Activated CD4-positive, alpha-beta T cell treated with anti-CD3 and anti-CD28 coated beads, Interleukin-2, amount 50 U/mL, for 16 hours (primary cell): ENCODE measurements at places on chromosomes 12 and 14.
A peak's percentile ranks its signal among the peaks of the same experiment; 100 is the strongest.

GRCh38 chr12:53699678-53700025 lies 23.8 kb upstream of the ATP5MC2 start:
- no peak for DNase-seq

- DNase-seq: no peak
Measured at GRCh38 chr14:95363468-95363954, 43.8 kb upstream of the CLMN start.

- DNase-seq: no peak
Measured at GRCh38 chr12:113591480-113591974, 119.9 kb upstream of the LHX5 start.

DNA sequence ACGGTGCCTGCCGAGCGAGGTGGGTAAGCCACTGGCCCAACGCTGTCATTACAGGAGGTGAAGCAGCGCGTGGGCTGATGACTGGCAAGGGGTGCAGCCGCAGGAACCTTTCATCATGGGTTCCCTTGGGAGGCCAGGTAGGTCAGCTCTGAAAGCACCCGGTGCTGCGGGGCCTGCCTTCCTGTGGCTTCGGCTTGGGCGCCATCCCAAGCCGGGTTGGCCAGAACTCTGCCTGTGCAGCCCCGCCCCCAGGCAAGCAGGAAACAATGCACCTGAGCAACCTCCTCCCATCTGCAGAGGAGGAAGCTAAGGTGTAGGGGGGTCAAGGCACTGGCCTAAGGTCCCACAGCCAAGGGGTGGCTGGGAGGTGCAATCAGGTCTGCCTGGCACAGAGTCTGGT lies 20.0 kb upstream of the HHIPL1 start:
- no peak for DNase-seq

- no peak for DNase-seq
Measured at GRCh38 chr14:78316052-78316451, 145.9 kb downstream of the NRXN3 start.

GRCh38 chr14:71590131-71590530 lies 342.1 kb upstream of the RGS6 start:
- peak; percentile 26 for DNase-seq

DNA sequence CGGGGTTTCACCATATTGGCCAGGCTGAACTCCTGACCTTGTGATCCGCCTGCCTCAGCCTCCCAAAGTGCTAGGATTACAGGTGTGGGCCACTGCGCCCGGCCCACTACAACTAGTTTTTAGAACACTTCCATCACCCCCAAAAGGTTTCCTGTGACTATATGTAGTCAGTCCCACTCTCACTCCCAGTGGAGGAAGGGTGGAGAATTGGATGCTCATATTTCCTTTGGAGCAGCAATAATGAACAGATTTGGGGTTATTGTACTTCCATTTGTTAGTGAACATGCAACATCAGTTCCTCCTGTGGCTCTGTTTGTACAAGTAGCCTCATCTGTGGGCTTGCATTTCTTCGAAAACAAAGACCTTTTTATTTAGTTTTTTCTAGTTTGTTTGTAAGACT lies 35.8 kb downstream of the RAP1B start:
- DNase-seq: no peak

- no peak for DNase-seq
Measured at GRCh38 chr14:44982594-44982993, 20.6 kb downstream of the TOGARAM1 start.

GRCh38 chr14:72730468-72730867 lies 163.4 kb downstream of the DPF3 start:
- DNase-seq: no peak

DNA sequence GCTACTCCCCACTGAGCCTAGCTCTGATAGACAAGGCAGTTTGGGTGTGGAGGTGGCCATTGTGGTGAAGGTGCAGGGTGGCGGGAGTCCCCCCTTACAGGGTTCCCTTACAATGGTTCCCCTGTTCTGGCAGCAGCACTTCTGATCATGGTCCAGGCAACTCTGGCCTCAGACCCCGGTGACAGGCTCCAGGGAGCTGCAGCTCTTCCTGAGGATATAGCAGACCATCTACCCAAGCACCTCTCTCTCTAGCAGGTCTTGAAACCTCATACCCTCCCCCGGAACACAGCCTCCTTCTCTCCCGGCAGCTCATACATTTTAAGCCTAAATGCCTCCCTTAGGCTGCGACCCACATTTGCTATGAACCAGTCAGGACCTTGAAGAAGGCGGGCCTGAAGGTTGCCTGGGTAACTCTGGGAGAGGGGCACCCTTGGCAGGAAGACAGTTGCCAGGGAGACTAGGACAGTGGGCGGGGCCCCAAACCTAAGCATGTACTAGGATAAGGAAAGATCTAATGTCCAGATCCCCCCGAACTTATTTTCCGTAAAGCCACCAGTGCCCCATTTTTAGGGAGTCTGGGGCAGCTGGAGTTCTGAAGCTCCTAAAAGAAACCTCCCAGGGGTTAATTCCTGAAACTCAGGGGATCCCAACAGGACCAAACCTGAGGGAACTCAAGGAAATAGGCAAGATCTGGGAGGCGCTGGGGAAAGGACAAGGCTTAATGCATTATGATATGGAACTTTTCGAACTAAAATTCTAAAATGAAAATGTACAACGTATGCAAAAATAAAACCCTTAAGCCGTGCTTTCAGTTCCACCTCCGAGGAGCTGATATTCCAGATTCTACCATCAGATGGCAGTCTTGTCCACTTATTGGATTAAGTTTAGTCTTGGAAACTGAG lies 4.5 kb upstream of the GDF11 start:
- peak; percentile 90 for DNase-seq

DNA sequence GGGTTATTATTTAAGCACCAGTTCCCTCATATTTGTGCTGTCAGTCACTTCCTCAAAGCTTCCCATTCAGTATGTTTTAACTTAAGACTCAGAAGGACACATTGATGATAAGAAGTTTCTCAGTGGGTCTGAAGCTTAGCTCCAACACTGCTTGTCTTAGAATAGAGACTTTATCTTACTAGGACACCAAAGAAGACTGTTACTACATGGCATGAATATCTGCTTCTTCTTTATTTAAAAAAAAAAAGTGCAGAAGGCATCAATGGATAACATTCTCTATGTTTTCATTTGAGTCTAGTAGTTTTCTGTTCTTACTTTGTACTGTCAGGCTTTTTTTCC lies 404.2 kb downstream of the DAD1 start:
- DNase-seq: no peak

DNA sequence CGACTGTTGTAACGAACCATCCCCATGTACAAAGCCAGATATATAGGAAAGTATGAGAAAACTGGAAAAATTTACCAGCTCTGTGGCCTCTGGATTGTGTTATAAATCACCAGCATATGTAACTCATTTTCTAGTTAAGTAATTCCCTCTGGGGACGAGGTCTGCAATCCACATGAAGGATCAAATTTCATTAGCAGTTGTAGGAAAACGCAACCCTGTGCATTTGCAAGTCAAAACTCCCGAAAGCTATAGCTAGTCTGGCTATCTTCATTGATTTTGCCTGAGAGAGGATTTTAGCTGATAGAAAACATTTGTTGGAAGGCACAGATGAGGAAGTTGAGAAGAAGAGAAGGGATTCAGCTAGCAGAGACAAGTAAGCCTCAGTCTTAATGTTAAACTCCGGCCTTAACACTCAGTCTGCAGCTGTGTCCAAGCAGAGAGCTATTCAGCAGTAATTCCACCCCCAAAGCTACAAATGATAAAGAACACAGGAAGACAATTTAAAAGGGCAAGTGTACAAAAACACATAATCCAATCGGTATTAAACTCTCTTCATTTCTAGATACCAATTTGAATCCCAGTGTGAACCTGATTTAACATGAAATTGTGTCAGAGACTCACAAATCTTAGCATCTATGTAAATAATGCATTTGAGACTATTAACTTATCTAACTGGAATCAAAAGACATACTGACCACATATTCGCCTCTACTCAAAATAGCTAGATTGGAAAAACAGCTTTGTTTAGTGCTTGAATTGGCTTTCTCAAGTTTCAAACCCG lies 54.2 kb upstream of the CERS5 start:
- DNase-seq: peak; percentile 49

- DNase-seq: no peak
Measured at GRCh38 chr12:19539836-19540235, 100.5 kb downstream of the AEBP2 start.

DNA sequence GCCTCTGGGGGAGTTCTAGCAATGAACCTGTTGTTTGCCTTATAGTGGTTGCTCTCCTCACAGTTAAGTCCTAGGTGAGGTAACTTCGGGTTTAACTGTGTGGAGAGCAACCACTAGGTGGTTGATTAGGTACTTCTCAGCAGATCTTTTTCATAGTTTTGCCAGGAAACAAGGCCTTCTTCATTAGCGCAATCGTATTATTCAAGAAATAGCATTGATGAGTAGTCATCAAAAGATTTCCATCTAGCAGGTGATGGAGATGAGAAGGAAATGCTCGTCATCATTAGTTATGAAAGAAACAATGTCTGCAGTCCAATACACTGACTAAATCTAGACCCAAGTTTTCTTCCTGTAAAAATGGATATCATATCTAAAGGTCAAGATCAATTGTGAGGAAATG lies 923.3 kb downstream of the AACS start:
- no peak for DNase-seq

GRCh38 chr12:110668480-110669192 lies 20.3 kb downstream of the HVCN1 start:
- DNase-seq: no peak

GRCh38 chr12:32756476-32757066 lies 874 bp upstream of the YARS2 start:
- no peak for DNase-seq

GRCh38 chr14:98210045-98210672 lies 1061.8 kb downstream of the BCL11B start:
- no peak for DNase-seq

DNA sequence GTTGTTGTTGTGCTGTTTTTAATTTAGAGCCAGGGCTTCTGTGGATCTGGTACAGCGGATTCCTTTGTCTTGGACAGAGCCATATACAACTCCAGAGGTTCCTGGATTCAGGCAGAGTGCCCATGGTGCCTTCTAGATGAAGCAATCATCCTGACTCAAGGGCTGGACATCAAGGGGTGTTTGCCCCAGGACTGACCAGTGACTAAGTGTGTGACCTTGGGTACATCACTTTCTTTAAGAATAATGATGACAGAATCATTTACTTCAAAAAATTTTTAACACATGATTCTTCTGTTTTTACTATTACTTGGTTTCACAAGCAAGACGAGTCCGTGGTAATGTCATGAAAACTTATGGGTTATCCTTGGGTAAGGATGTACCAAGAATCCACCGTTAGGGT lies 397.3 kb downstream of the ZFP36L1 start:
- DNase-seq: no peak

GRCh38 chr12:57498571-57498970 lies 10.7 kb downstream of the MARS1 start:
- no peak for DNase-seq

DNA sequence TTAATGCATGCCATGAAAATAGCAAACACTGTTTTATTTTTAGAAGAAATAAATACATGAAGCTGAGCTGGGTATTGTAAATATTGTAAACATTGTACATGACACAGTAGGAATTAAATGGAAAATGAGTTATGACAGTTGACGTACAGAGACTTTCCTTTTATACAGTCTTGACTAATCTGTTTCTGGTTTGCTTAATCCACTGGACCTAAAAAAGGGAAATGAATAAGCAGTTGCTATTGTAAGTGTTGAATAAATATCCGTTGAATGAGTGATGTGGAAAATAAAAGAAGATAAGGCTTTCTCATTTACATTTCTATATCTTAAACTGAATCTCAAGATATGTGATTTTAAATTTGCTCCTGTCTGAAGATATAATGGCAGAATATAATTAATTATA lies 15.0 kb downstream of the PMCH start:
- DNase-seq: peak; percentile 21

DNA sequence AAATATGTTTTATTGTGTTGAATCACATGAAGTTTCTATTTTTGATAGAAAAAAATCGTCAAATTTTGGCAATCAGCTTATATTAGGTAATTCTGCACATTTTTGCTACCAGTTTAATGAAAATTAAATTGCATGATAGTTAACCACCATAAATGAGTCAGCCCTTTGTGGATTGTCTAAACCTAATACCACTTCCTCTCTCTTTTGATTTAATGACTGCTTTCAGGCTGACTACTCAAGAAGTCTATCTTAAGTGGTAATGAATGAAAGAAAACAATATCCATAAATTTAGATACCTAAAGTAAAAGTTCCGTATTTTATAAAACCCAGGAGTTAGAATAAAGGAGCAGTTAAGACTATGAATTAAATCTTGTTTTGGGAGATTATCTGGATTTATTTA lies 450.5 kb downstream of the TMEM117 start:
- peak; percentile 15 for DNase-seq

DNA sequence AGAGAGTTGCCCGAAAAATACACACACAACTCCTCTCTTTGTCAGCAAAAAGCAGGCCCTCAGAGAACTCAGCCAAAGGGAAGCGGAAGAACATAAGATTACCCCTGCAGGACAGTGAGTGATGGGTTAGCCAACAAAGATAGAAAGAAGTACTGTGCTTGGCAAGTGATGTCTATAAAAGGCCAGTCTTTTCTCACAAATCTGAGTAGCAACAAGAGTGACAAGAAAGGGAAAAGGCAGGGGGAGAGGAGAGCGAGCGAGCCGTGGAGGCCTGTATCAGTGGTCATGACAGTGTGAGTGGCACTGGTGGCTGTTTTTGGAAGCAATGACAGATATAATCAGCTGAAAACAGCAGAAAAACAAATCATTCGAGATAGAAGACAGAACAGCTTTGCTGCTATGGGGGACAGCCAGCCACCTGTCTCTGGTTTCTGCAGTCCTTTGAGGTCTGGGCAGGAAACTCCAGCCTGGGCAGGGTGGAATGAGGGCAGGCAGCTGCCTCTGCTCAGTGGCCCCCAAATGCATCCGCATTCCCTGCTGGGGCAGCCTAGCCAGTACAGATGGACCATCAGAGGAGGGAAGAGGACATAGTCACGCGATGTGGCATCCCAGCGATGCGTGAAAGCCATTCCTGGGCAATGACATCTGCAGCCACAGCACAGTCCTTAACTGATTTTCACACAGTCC lies 74.7 kb downstream of the TRIM9 start:
- DNase-seq: no peak

DNA sequence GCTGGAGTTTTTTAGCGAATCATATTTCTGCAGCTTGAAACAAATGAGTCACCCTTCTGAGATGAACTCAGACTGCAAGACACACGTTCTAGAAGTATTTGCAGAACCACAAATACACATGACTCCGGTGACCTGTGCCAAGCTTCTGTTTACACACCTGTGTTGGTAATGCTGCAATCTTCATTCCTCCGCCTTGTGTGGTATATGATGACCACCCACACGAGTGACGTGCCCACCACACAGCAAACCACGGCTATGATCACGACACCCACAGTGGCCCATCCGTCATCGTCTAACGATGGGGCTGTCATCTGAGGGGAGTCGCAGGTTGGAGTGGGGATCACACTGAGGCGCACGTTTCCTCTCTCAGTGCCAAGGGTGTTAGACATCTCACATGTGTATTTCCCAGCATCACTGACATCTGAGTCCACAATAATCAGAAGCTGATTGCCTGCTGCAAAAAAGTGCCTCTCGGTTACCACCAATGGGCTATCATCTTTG lies 43.0 kb downstream of the LRIG3 start:
- DNase-seq: no peak

GRCh38 chr12:64180951-64181350 lies 41.1 kb downstream of the KICS2 start:
- DNase-seq: no peak
